ENCODE measurements at places on chromosomes 7 and 10.

- no peak for DNase-seq
Observed at GRCh38 chr7:98235901-98236300, 16.1 kb downstream of the TECPR1 start.

GRCh38 chr7:127927348-127927696 is 103.9 kb downstream of the LRRC4 start:
- no peak for DNase-seq

DNA sequence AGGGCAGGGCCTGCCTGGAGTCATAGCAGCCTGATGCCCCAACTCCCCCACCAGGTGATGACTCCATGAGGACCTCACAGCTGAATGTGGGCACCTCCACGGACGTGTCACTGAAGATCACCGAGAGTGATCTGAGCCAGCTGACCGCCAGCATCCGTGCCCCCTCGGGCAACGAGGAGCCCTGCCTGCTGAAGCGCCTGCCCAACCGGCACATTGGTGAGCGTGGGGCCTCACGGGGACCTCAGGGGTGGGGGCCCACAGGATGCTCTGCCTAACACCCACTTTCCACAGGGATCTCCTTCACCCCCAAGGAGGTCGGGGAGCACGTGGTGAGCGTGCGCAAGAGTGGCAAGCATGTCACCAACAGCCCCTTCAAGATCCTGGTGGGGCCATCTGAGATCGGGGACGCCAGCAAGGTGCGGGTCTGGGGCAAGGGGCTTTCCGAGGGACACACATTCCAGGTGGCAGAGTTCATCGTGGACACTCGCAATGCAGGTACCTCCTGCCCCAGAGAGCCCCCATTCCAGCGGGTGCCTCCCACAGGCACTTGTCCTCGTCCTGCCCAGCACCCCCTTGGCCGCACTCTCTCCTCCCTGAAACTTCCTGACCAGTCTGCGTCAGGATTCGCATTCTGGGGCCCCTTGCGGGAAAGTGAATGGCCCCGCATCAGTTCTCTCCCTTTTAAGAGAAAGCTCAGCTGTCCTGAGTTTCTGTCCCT is 10.0 kb upstream of the ATP6V1F start:
- DNase-seq, result no peak

DNA sequence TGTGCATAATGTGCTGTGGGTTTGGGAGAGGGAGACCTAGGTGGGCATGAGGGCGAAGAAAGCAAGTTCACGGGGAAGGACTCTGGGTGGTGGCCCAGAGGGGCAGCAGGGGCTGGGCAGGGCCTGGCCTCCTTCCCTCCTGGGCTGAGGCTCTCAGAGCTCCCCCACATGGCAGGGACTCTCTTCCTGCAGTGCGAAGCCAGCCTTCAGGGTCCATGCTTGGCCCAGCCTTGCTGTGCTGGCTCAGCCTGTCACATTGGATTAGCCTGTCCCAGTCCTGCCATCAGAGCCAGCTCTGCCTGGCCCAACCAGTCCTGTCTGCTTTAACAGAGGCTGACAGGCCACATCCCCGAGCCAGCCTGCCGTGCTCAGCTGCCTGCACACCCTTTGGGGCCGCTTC is 20.4 kb upstream of the ZNF488 start:
- no peak for DNase-seq

DNA sequence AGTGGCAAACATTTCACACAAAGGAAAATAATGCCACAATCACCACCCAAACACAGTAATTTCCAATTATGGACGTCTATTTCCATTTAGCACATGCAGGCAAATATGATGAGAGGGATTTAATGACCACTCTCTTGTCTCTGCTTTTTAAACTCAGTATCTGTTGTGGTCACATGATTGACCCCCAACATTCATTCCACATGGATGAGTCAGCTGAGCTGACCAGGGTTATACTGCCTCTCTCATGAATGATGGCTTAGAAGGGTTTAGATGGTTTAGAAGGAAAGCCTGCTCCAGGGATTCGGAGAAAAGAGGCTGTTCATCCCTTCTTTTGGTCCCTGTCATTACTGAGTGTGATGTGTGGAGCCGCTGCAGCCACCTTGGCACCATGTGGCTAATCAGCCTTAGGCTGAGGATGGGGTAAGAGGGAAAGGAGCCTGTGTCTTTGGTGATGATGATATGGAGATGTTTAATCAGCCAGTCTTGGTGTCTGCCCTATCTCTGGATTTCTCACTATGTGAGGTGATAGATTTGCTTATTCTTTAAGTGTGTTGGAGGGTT is 38.2 kb upstream of the JAKMIP3 start:
- DNase-seq, result no peak

DNA sequence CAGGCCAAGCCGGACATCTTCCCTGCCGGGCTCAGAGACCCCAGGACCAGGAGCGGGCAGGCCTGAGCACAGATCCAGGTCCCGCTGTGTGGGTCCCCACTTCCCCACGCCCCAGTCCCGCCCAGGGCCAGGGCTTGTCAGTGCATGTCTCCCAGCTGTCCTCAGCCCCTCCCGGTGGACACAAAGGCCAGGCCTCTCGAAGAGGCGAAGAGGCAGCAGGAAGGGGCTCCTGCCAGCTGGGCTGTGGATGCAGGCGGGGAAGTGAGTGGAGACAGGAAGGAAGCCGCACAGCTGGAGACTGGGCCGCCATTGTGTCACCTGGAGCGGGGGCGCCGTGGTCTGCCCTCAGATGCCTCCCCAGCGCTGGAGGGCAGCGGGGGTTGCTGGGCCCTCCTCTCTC is 4.8 kb downstream of the GRIFIN start:
- DNase-seq, result no peak

DNA sequence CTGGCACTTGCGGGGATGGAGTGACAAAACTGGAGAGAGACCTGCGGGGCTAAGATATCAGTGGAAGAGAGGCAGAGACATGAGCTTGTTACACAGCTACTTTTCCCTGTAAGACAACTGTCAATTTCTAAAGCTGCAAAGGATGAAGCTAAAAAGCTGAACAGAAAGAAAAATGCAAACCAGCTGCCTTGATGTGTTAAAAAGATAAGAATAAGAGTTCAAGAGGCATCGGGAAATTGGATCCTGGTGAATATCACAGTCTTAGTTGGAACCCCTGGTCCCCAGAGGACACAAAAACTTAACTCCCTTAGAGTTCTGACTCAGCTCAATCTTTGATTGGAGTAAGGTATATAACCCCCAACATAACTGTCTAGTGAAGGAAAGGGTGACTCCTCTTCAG is 38.8 kb downstream of the VPS41 start:
- DNase-seq, result no peak

- no peak for DNase-seq
Observed at GRCh38 chr7:29957521-29958310, 31.9 kb downstream of the SCRN1 start.

DNA sequence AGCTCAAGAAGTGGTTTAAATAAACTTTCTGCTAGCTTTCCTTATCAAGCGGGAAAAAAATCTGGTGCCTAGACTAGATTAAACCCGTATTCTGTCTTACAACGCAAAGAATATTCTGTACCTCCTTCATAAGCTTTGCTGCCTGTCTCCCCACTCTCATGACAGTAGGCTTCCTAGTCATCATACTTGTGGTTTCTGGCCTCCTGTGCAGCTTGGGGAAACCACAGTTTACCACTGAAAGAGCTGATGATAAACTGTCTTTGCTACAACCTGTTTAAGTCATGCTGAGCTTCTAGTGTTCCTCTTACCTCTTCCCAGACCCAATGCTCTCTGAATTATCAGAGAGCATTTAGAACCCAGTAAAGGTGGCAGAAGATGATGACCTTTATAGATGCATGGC is 55.0 kb downstream of the PODXL start:
- no peak for DNase-seq

GRCh38 chr10:125120053-125120710 is 40.2 kb downstream of the CTBP2 start:
- DNase-seq, result no peak

- no peak for DNase-seq
Observed at GRCh38 chr7:151276666-151277590, 28.4 kb upstream of the SMARCD3 start.

DNA sequence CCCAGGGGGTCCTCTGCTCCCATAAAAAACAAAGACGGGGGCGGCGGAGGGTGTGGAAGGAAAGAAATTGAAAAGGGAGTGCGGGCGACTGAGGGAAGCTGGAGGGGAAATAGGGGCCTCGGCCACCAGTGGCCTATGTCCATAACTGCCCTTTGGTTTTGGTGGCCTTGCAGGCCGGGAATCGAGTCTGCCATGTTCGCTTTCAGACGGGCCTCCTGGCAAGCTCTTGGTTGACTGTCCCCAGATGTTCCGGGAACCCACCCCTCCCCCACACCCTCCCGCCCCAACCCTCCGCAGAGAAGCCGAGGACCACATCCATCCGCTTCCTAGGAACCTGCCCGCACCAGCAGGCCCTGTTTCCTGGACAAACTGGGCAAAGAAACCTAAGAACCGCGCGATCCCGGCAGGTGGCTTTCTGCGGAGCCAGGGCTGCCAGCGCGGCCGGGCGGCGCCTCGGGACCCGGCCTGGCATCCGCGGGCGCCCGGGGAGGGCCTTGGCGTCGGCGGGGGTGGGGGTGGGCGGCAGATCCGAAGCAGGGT is 20.0 kb upstream of the GATA3 start:
- no peak for DNase-seq

GRCh38 chr7:26681819-26682418 is 182.5 kb downstream of the SKAP2 start:
- DNase-seq, result peak; percentile 51

DNA sequence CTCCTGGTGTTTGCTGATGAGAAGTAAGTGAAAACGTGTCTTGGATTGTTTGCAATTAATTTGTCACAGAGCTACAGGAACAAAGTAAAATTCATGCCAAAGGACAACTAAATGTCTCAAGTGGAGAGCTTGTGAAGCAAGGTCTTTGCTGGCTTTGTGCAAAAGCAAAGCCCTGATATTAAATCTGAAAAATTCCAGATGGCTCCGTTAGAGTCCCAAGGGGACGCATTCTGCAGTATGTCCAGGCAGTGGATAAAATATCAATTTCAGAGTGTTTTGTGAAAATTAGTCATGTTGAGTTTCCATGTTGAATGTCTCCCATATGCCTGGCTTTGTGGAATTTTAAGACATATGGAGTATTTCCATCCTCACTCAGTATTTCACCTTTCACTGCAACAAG is 102.5 kb upstream of the PTN start:
- DNase-seq, result no peak

GRCh38 chr10:84540022-84540616 is 211.7 kb downstream of the CCSER2 start:
- no peak for DNase-seq

DNA sequence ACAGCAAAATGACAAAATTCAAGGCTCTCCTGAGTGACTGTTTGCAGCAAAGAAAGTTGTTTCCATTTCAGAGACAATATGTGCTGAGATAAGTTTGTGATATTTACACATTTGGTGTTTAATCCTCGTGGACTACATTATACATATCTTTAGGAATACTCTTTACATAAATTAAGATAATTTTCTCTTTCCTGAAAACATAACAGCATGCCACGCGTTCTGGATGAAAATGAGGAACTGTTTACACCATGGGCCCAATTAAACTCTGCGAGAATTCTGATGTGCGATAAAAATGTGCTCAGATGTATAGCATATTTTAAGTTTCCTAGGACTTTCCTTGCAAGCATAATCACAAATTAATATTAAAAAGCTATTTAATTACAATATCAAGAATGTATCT is 26.4 kb downstream of the PTPRE start:
- no peak for DNase-seq

- peak; percentile 18 for DNase-seq
Observed at GRCh38 chr7:8436965-8437364, 3.6 kb downstream of the NXPH1 start.

DNA sequence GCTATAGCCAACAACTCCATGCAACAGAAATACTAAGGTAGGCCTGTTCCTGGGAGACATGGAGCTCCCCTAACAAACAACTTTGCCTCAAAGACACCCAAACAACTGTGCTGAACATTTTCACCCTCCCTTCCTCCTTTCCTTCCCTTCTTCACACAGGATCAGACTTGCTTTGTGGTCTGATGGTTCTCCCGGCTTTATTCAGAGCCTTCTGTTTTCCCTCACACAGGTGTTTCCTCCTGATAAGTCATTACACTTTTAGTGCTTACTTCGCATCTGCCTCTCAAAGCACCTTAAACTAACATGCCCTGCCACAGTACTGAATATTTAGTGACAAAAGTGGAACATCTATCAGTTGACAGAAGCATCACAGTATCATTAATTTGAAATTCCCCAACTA is 56.3 kb upstream of the YAE1 start:
- DNase-seq, result no peak

DNA sequence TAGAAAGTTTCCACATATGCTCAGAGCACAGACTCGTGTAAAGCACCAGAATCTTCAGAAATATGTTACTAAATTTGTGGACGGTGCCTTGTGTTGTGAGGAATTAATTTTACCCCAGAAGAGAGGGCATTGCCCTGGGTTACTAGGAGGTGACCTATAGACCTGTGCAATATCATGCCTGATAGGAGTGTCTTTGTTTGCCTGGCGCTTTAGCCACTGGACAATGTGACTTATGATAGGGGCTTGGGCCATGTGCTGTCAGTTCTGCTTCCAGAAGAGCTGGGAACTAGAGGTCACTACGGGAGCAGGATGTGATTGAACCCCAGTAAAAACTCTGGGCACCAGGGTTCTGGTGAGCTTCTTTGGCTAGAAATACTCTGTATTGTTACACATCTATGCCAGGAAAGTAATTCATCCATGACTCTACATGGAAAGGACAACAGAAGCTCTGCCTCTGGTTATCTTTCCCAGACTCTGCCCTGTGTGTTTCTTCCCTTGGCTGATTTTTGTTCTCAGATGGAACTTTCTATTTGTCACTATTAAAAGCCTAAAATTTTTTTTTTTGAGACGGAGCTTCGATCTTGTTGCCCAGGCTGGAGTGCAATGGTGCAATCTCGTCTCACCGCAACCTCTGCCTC is 75.5 kb downstream of the SIRT1 start:
- no peak for DNase-seq
